ENCODE measurements at places on chromosomes 6 and 20.

DNA sequence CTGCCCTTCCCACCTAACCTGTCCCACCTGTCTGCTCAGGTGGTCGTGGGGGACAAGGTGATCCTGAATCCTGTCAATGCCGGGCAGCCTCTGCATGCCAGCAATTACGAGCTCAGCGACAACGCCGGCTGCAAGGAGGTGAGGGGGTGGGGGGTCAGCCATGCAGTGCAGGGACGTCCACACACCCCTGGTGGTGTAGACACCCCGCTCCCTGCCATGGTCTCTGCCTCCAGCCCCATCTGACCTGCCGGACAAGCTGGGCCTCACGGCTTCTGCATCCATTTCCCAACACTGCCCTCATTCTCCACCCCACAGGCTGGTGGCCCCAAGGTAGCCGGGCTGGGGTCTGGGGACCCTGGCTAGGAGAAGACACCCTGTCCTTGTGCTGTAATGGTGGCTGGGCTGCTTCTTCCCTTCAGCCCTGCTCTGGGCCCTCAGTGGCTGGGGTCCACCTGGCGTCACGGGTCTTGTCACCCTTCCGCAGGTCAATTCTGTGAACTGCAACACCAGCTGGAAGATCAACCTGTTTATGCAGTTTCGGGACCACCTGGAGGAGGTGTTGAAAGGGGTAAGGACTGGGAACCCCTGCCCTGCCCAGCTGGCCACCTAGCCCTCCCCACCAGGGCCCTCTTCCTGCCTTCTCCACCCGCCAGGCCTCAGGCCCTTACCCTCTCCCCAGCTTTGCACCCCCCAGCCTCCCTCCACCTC is 38.0 kb downstream of the ITPR3 start:
- no peak for DNase-seq

DNA sequence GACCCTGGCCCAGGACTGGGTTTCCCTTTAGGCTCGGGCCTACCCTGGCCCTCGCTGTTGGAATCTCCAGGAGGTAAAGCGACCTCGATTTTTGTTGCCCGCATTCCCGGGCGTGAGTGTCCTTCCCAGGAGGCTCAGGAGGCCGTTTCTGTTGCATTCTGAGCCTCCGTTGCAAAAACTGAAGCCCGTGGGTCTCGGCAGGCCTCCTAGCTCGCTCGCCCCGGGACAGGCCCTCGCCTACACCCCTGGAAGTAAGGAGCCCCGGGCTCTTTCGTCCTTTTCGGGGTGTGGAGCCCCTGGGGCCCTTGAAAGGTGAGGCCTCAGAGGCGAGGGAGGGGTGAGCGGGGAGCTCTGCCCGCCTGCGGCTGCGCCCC is 2.3 kb downstream of the NR2E1 start:
- no peak for DNase-seq

GRCh38 chr20:1472556-1473245 is 6.1 kb upstream of the NSFL1C start:
- no peak for DNase-seq

DNA sequence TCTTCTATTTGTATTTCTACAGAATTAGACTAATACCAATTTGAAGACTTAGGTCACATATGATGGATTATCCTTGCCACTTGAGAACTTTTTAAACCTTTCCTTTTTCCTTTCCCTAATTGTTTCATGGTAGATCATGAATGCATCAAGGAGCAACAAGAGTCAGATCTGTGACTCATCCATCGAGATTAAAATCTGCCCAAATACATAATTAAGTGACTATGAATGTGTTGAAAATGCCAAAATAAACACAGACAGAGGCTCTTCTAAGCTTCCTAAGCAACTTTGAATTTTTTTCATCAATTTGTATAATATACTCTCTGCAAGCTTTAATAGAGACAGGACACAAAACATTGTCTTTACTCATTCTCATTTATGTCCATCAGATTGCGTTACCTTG is 23.5 kb upstream of the HTR1E start:
- no peak for DNase-seq

DNA sequence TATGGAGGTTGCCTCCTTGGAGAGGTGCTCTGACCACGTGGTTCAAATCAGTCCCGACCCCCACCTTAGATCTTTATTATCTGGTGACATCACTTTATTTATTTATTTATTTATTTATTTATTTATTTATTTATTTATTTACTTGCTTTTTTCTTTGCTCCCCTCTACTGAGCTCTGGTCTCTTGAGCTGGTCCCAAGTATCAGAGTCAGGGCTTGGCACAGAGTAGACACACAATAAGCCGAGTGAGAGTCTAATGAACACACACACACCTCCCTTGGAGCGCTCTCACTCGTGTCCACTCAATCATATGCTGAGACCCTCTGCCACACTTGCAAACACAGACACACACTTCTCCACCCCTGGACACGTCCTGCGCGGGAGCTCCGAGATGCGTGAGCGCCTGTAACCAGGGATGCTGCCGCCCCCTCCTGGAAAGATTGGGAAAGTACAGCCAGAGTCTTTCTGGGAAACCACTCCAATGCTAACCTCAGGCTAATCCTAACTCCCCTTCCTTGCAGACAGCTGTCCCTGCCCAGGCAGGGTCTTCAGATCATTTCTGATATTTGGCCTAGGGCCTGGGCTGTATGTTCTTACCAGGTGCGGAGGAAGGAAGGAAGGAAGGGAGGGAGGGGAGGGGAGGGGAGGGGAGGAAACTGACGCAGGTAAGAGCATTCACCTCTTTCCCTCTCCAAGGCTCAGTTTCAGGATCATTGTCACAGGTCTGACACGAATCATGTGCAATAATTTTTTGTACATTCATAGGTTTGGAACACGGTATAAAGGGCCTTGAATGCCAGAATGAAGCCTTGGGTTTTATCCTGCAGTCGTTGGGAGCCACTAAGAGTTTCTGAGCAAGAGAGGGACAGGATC is 70.9 kb downstream of the STK35 start:
- DNase-seq = no peak

GRCh38 chr6:1544000-1544399 is 65.7 kb upstream of the FOXC1 start:
- DNase-seq = no peak

- no peak for DNase-seq
Observed at GRCh38 chr6:37840143-37840939, 20.8 kb downstream of the ZFAND3 start.

- DNase-seq = no peak
Observed at GRCh38 chr6:117908246-117909068, 1.4 kb downstream of the SLC35F1 start.

DNA sequence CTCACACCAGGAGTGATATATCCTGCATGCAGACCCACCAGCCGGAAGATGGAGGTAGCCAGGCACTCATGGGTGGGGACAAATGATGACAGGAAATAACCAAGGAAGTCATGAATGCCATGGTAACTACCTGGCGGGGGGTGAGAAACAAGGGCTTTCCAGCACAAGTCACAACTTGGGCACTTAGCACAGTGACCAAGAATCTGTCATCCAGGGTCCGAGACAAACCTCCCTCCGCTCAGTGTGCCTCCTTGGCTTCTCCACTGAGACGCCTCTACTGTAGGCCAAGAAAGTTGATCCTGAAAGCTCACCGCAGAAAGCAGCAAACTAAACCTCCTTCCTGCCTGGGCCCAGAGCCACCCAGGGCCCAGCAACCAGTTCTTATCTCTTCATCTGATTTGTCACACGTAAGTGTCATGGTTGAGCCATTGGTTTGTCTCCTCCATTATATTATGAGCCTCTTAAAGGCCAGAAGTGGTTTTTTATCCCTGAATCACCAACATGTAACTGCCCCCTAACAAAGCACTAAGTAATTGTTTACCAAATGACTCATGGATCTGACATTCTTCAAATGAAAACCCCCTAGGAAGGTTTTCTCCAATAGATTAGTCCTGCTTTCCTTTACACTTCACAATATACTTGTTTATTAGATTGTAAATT is 84.3 kb upstream of the TAB2 start:
- no peak for DNase-seq

GRCh38 chr6:140537211-140537610 is 1162.8 kb upstream of the CITED2 start:
- no peak for DNase-seq

DNA sequence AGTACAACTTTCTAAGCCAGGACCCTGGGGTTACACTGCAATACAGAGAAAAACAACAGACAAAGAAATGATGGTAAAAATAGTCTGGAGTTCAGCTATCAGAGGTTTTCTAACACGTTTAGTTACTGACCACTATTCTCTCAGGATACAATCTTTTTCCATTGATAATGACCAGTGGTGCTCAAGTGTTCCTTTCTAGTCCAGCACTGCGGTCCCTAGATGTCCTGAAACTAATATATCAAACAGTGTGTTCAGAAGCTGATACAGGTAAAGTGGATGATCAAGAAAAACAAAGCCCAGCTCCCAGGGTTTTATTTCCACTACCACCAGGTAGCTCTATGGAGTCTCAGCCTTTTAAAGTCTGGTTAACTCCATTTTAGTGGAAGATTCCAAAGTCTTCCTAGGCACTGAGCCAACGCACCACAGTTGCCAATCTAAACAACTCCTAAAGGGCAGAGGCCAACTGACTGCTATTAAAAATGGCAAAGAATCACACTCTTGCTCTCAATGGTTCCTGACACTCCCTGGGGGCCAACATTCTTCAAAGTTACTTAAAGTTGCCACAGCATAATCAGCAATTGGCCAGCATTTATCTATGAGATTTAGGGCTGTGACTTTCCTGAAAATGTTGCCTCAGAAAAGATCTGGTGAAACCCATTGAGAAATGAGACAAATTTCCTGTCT is 38.2 kb downstream of the DZANK1 start:
- DNase-seq = peak; percentile 83

DNA sequence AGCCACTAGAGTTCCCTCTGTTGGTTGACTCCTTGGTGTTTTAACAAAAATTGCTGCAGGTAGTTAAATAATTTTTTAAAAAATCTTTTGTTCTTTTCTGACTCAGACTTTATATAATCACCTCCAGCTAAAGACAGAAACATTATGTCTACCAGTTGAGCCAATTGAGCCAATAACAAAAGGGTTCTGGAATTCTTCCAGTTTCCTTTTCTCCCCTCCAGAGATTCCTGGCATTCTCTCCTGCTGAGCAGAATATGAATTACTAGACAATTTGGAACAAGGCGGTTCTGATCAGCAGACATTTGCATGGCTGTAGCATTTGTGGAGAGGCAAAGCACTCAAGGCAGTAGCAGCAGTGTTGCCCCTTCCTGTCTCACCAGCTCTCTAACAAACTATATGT is 144.0 kb upstream of the SLC35B3 start:
- no peak for DNase-seq

GRCh38 chr6:110645685-110646418 is 169.4 kb downstream of the CDK19 start:
- no peak for DNase-seq

GRCh38 chr6:259901-260508 is 32.3 kb upstream of the DUSP22 start:
- no peak for DNase-seq

GRCh38 chr6:106966671-106967640 is 7.6 kb downstream of the CD24 start:
- no peak for DNase-seq

DNA sequence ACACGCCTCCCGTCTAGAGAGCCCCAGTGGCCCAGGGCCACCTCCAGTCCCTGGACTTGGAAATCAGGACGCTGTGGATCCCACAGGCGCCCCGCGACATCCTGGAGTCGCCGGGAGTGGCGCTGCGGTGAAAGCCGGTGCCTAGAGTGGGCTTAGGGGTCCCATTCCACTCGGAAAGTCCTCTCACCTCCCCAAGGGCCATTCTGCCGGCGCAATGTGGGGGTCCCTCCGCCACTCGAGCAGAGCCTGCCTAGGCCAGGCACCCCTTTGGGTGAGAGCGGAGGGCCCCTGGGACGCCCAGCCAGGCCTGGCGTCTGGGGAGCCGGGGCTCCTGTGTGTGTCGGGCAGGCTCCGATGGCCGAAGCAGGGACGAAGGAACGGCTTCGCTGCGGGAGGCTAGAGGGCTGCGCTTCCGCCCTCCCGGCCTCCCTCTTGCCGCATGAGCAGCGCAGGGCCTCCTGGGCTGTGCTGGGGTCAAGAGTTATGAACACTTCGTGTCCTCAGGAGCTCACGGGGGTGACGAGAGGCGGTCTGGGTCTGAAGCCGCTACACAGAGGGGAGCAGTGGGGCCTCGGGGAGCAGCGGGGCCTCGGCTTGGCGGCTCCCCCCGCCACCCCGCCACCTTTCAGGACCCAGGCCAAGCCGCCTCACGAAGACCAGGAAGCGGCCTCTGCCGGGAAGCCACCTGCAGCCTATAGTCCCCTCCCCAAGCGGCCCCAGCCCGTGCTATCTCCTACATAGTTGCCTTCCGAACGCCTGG is 13.6 kb downstream of the POU3F2 start:
- DNase-seq = no peak

GRCh38 chr6:32182555-32182981 is 1.5 kb downstream of the AGER start:
- no peak for DNase-seq

- no peak for DNase-seq
Observed at GRCh38 chr20:56376331-56376730, 15.7 kb downstream of the AURKA start.

DNA sequence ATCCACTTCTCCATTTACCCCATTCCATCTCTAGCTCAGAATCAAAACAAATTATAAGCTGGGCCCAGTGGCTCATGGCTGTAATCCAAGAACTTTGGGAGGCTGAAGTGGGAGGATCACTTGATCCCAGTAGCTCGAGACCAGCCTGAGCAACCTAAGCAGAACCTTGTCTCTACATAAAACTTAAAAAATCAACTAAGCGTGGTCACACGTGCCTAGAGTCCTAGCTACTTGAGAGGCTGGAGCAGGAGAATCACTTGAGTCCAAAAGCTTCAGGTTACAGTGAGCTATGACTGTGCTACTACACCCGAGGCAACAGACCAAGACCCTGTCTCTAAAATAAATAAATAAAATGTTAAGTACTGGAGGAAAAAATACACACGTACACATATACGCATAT is 74.7 kb upstream of the RUNX2 start:
- DNase-seq = no peak

DNA sequence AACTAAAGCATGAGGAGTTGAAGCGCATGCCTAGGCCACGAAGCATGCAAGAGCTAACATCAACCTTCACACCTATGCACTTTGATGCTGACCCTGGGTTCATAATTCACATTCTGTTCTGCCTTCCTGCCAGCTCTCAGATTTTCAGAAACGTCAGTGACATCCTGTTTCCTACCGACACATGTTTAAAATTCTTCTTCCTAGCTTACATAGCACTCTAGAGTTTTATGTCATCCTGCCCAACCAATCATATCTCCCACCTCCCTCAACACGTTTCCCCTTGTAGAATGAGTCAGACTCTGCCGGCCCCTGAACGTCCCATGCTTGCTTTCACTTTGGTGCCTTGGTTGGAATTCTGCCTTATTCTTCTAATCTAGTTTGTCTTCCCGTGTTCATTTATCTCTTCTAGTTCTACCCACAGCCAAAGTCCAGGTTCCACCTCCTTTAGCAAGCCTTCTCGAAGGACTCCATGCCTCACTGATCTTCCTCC is 97.2 kb upstream of the MAP7 start:
- DNase-seq = no peak

GRCh38 chr6:134131530-134132139 is 79.2 kb upstream of the SLC2A12 start:
- no peak for DNase-seq

DNA sequence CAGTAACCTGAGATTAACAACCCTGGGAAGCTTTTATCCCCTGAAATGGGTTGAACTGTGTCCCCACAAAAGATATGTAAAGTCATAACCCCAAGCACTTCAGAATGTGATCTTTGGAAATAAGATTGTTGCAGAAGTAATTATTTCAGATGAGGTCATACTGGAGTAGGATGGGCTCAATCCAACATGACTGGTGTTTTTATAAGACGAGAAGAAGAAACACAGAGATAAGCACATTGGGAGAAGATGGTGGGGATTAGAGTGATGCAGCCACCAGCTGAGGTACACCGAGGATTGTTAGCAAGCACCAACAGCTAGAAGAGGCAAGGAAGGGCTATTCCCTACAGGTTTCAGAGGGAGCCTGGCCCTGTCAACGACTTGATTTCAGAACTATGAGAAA is 12.5 kb upstream of the RNF217 start:
- DNase-seq = no peak
